Neural crest cell (in vitro differentiated cells): ENCODE measurements at places on chromosomes 5 and 9. TPM values are rescaled to one million over a fixed set of nuclear protein-coding genes. Genes with fewer than 3 reads are reported as not detected.

The GPR150 gene
- 0.14 TPM in 1 of 2 replicates, not detected in the other for total RNA-seq

GRCh38 chr9:8857068-8857925 lies 1057.7 kb upstream of the DMAC1 start:
- DNase-seq: no peak
- H3K36me3 ChIP-seq: no peaks in the 10 kb centered on the region
- H3K4me1 ChIP-seq: peaks cover 54% of the 10 kb centered on the region
- peak overlapping the region; percentile 96 for H3K4me3 ChIP-seq
- H3K27me3 ChIP-seq: peaks cover 2% of the 10 kb centered on the region

The ADAMTS13 gene
- total RNA-seq: 5.8 and 6.0 TPM in 2 replicates

DNA sequence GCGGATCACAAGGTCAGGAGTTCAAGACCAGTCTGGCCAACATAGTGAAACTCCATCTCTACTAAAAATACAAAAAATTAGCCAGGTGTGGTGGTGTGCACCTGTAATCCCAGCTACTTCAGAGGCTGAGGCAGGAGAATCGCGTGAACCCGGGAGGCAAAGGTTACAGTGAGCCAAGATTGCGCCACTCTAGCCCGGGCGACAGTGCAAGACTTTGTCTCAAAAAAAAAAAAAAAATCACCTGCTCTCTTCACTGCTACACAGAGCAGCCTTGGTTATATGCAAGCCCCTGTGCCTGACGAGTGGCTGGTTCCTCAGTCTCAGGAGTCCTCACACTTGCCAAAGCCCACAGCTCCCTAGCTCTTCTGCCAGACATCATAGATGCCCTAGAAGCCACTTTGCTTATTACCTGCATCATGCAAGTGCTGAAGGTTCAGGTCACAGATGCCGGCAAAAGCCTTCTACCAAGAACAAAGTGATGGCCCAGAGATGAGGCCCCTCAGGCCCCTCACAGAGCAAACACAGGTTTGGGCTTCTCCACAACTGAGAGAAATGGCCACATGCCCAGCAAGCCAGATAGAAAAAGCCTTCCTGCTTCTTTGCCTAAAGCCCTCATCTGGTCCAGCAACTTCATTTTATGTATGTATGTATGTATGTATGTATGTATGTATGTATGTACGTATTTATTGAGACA lies 176.4 kb downstream of the AUH start:
- DNase-seq: no peak
- H3K4me3 ChIP-seq: no peak overlapping the region
- H3K27me3 ChIP-seq: no peaks in the 10 kb centered on the region
- no peak overlapping the region for H3K27ac ChIP-seq

The DMXL1 gene
- 24.1 and 24.8 TPM in 2 replicates for total RNA-seq

DNA sequence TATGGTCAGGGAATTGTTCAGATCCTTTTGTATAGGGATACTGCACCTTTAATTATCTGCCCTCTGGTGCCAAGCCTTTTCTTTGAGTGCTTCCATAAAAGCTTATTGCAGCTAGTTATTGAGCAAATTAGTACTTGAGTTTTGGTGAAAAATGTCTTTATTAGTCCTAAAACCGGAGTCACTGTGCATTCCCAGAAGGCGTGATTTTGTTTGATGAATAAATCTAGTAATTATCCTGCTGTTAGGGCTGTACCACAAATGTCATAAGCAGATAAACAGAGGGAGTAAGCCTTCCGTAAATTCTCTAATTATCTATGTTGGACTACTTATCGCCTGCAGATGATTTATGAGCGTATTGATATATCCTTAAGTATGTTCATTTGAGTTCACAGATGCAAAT lies 620.7 kb upstream of the ARRDC3 start:
- no peak overlapping the region for H3K4me3 ChIP-seq
- DNase-seq: no peak
- no peaks in the 10 kb centered on the region for H3K36me3 ChIP-seq
- no peaks in the 10 kb centered on the region for H3K4me1 ChIP-seq
- no peak overlapping the region for H3K27ac ChIP-seq

DNA sequence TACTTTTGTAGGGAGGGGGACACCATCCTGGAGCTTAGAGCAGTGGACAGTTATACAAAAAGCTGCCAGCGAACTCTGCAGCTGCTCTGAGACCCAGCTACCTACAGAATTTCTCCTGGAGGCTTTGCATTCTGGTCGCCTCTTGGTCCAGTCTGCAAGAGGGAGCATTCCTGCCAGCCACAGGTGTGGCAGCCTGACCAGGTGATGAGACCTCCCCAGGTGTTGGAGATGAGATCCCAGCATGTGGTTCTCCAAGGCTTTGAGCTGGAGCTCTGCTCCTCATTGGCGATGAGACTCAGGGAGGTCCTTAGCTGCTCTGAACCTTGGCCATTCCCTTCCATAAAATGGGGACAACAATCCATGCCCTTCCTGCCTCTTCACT lies 69.3 kb downstream of the RGS3 start:
- H3K4me1 ChIP-seq: peaks cover 39% of the 10 kb centered on the region
- no peak for DNase-seq
- no peaks in the 10 kb centered on the region for H3K27me3 ChIP-seq
- no peak overlapping the region for H3K4me3 ChIP-seq
- H3K36me3 ChIP-seq: no peaks in the 10 kb centered on the region
- H3K27ac ChIP-seq: no peak overlapping the region

The ADAMTS6 gene
- 7.1 and 8.2 TPM in 2 replicates for total RNA-seq

- peak overlapping the region; percentile 3 for H3K27ac ChIP-seq
- H3K27me3 ChIP-seq: no peaks in the 10 kb centered on the region
- no peak for DNase-seq
- no peaks in the 10 kb centered on the region for H3K4me1 ChIP-seq
- H3K4me3 ChIP-seq: no peak overlapping the region
- H3K36me3 ChIP-seq: peaks cover 2% of the 10 kb centered on the region
These were observed 23.1 kb upstream of the CFAP157 start for GRCh38 chr9:127683723-127684122.

DNA sequence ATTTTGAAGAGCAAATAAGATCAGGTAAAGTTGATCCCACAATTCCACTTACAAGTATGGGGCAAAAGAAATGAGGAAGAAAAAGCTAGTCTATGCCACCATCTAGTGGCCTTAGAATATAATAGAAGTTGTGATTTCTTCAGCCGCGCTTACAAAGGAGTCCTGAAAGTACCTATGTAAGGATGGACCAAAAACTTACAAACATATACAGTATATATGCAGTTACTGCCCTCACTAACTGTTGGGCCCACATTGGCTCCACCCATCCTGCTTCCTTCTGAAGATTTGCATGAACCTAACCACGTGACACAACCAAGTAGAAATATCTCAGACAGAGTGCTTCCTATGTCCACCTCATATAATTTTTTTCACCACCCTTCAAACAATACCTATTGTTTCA lies 11.7 kb upstream of the OR13D1 start:
- peaks cover 28% of the 10 kb centered on the region for H3K27me3 ChIP-seq
- H3K27ac ChIP-seq: no peak overlapping the region
- H3K4me1 ChIP-seq: no peaks in the 10 kb centered on the region

DNA sequence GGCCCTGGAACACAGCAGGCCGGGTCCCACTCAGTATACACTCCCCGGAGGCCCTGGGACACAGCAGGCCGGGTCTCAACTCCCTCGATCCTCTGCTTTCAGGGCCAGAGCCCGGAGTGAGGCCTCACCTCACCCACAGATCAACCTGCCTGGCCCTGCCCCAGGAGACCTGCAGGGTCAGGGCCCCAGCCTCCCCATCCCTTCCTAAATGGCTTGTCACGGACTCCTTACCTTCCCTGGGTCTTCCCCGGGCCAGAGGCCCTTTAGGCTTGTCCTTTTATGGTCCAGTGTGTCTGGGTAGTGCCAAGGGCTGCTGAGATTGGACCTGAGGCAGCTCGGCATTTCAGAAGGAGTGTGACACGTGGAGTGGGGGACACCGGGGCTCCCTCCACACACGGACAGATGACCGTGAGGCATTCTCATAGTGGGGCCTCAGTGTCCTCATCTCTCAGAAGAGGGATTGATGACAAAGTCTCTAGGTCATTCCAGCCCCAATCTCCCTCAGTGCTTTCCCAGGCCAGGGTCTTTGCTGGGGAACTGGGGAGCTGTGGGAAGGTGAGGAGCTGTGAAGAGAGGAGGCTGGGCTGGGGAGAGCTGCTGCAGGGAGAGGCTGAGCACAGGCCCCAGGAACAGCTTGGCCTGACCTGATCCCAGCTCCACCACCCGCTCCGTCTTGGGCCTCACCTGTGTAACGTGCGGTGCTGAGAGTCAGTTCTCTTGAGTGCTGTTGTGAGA lies 18.0 kb upstream of the PLEKHG4B start:
- H3K4me1 ChIP-seq: peaks cover 34% of the 10 kb centered on the region
- no peak overlapping the region for H3K27ac ChIP-seq
- no peak for DNase-seq
- peaks cover 2% of the 10 kb centered on the region for H3K27me3 ChIP-seq
- no peaks in the 10 kb centered on the region for H3K36me3 ChIP-seq

DNA sequence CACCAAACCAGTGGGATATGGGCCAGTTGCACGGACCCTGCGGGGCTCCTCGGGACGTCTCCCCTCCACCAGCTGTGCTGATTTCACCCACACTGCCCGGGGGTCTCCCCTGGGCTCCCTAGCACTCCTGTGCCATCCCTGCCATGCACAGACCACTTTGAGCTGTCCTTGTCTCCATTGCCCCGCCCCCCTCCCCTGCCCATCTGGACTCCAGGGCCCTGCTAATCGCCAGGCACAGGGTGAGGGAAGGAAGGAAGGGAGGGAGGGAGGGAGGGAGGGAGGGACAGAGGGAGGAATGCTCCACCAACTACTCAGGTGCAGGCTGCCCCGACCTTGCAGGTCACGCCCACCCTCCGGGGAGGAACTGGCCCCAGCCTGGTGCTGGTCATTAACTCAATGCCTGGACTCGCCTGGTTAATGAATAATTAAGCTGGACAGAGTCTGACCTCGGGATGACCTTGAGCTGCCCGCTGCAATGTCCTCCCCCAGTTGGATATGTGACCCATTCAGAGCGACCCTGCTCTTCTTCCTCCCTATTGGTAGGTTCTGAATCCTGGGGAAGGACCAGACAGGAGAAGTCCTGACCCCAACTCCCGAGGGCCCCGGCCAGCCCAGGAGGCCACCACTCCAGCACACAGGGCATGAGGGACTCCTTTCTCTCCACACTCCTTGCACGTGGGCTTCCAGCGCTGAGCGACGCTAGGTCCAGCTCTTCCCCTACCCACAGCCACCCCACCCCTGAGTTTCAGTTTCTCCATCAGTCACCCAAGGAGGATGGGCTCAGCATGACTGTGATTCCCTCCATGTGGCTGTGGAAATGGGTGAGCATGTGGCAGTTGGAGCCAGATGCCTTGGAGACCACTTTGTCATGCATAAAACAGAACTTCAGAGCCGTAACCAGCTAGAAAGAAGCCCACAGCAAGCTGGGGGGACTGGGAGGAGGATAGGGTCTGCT lies 62.1 kb downstream of the C9orf50 start:
- peak overlapping the region; percentile 66 for H3K4me3 ChIP-seq
- H3K4me1 ChIP-seq: peaks cover 80% of the 10 kb centered on the region
- no peak for DNase-seq
- H3K36me3 ChIP-seq: no peaks in the 10 kb centered on the region
- peak overlapping the region; percentile 51 for H3K27ac ChIP-seq

GRCh38 chr5:10424124-10424731 lies 17.5 kb upstream of the ROPN1L start:
- peaks cover 17% of the 10 kb centered on the region for H3K36me3 ChIP-seq
- DNase-seq: no peak
- H3K4me3 ChIP-seq: no peak overlapping the region
- no peaks in the 10 kb centered on the region for H3K27me3 ChIP-seq

GRCh38 chr5:150052956-150053712 lies 33.2 kb downstream of the CSF1R start:
- no peak overlapping the region for H3K27ac ChIP-seq
- DNase-seq: no peak
- H3K27me3 ChIP-seq: no peaks in the 10 kb centered on the region
- no peak overlapping the region for H3K4me3 ChIP-seq

DNA sequence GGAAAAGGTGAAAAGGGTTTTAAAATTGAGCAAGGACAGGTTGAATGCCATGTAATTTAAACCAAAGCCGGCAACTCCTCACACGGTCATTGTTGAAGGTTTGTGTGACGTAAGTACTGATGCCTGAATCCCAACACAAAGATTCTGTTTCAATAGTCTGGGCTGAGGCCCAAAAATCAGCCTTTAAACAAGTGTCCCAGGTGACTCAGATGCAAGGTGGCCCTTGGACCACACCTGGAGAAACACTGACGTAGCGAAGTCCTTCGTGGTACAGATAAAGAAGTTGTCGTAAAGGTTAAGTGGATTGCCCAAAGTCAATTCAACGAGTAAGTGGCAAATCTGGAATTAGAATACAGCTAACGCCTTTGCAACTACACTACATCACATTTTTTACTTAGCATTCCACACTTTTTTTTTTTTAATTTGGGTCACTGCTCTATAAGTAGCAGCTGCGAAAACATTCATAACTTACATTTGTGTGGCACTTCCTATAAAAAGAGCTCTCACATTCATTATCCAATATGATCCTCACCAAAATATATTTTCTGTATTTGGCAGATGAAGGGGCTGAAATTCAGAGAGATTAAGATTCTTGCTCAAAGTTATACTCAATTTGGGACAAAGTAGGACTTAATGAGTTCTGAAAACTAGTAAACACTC lies 111.3 kb downstream of the LPAR1 start:
- no peak for DNase-seq
- H3K27ac ChIP-seq: no peak overlapping the region
- H3K27me3 ChIP-seq: no peaks in the 10 kb centered on the region

- H3K36me3 ChIP-seq: peaks cover 9% of the 10 kb centered on the region
- H3K27me3 ChIP-seq: no peaks in the 10 kb centered on the region
- peaks cover 16% of the 10 kb centered on the region for H3K4me1 ChIP-seq
These were observed 152.9 kb downstream of the AUH start for GRCh38 chr9:91208837-91209236.

- DNase-seq: no peak
- H3K4me3 ChIP-seq: no peak overlapping the region
- H3K27me3 ChIP-seq: no peaks in the 10 kb centered on the region
- no peak overlapping the region for H3K27ac ChIP-seq
- H3K4me1 ChIP-seq: peaks cover 11% of the 10 kb centered on the region
These were observed 61.8 kb upstream of the CEMIP2 start for GRCh38 chr9:71830153-71830552.

DNA sequence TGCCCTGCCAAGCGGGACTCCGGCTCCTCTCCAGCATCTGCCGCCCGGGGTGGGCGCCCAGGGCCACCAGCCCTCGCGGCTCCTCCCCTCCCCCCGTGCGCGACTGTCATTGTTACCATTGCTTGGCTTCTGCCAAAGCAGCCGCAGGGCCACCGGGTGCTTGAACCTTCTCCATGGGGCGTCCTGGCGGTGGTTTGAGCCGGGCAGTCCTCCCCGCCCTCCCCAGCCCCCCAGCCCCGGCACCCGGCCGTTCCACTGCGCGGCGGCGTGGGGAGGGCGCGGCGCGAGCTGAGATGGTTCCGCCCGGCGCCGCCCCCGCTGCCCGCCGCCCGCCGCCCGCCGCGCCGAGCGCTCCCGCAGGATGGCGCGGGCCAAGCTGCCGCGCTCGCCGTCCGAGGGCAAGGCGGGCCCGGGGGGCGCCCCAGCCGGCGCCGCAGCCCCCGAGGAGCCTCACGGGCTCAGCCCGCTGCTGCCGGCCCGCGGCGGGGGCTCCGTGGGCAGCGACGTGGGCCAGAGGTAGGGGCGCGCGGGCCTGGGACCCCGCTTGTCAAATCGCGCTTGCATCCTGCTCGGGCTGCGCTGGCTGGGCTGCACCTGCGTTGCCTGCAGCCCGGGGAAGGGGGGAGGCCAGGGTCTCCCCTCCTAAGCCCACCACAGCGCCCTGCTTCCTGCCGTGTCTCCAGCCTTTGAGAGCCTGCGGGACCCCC lies 34.4 kb downstream of the KCNT1 start:
- no peak overlapping the region for H3K27ac ChIP-seq
- no peak for DNase-seq
- no peaks in the 10 kb centered on the region for H3K36me3 ChIP-seq
- peaks cover 40% of the 10 kb centered on the region for H3K27me3 ChIP-seq
- no peak overlapping the region for H3K4me3 ChIP-seq

The WDR38 gene
- not detected in 2 replicates for total RNA-seq

The ZFP2 gene
- total RNA-seq: 2.9 and 3.4 TPM in 2 replicates

The FOXD4L5 gene
- total RNA-seq: 0.34 and 0.37 TPM in 2 replicates
